Activated CD4-positive, alpha-beta T cell treated with anti-CD3 and anti-CD28 coated beads for 48 hours (primary cell): ENCODE measurements at places on chromosomes 3 and 15.

DNA sequence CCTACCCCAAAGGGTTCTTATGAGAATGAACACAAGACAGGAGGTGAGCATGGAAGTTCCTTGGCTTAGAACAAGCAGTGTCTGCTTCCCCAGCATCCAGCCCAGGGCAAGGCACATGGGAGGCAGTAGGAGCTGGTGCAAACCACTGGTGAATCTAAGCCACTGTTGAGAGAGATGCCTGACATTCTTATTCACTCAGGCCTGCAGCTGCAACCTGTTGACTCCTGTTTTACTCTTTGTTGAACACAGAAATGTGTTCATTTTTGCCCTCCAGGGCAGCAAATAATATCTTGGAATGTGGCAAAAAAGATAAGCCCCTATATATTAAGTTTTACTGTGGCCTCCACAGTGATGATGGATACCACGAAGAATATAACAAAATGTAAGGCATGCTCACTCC lies 8.9 kb upstream of the PAK6 start:
- DNase-seq, result no peak

GRCh38 chr15:26126070-26126469 lies 262.9 kb upstream of the ATP10A start:
- DNase-seq, result no peak

- DNase-seq, result no peak
These were observed 17.7 kb downstream of the MUC20 start for GRCh38 chr3:195738274-195739044.

DNA sequence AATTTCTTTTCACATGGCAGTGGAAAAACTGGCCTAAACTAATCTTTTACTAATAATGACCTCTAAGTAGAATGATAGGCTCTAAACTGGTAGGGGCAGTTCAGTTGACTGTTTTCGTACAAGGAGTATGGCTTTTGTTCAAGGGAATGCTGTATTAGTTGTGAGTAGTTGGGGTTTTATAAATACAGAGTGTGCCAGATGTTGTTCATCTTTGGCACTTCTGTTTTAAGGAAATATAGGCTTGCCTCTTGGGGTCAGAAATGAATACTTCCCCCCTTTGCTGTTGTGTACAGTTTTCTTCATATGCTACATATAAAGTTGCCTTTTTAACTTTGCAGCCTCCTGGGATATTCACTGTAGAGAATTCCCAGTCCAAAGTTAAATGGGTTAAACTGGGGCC lies 181.0 kb upstream of the CGNL1 start:
- no peak for DNase-seq

GRCh38 chr3:119778811-119779210 lies 3.1 kb upstream of the NR1I2 start:
- no peak for DNase-seq
